ENCODE measurements at places on chromosomes 2 and 18.

DNA sequence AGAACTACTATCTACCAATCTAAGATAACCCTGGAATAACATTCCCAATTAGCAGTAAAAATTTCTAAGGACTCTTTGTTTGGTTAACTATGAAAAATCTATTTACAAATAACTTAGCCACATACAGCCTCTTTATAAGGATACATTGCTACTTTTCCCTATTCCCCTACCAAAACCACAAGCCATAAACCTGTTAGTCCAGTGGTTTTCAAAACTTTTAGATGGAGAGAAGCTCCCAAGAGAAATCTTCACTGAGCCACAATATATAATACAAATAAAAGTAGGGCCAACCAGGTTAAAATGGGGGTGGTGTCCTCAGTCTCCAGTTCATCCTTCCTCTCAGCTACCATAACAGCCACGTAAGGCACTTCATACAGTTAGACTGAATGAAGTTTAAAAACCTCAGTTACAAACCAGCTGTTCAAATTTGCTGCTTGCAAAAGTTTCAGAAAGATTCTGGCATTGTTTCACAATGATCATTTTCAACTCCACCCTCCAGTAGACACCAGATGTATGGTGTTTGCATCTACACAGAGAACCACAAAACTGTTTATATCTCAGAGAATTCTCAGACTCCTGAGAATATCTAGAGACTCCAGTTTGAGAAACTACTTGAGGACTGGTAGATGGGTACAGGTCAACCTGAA lies 26.0 kb downstream of the SOS1 start:
- peak; percentile 53 for DNase-seq

- DNase-seq: no peak
Observed at GRCh38 chr2:74066491-74067203, 81.1 kb downstream of the BOLA3 start.

DNA sequence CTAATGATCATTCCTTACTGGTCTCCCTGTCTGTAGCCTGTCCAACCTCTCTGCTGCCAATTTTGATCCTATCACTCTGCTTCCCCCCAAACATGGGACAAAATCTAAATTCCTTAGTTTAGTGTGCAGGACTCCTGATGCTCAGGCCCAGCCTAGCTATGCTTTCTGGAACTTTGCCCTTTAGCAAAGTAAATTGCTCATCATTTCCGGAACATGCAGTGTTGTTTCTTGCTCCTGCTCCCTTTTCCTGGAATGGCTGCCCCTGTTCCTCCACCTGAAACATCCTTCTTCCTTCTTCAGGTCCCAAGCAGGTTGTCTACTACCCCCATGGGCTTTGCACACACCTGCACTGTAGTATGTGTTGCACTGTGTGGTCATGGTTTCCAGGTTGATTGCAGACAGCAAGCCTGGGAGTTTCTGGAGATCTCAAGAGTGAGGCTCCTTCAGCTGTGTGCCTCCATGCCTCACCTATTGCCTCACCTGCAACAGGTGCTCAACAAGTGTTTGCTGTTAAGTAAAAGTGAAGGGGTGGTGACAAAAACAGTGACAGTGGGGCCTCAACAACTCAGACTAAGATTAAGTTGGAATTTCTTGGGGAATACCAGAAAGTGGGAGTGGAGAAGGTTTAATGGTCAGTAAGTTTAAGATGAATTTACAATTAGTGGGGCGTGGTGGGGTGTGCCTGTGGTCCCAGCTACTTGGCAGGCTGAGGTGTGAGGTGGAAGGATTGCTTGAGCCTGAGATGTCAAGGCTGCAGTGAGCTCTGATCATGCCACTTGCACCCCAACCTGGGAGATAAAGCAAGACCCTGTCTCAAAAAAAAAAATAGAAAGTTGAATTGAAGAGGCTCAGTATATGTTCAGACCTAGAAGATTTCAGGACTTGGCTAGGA lies 120.0 kb downstream of the DNAH6 start:
- DNase-seq: no peak

GRCh38 chr18:58862851-58863538 lies 1.7 kb upstream of the ZNF532 start:
- DNase-seq: no peak

DNA sequence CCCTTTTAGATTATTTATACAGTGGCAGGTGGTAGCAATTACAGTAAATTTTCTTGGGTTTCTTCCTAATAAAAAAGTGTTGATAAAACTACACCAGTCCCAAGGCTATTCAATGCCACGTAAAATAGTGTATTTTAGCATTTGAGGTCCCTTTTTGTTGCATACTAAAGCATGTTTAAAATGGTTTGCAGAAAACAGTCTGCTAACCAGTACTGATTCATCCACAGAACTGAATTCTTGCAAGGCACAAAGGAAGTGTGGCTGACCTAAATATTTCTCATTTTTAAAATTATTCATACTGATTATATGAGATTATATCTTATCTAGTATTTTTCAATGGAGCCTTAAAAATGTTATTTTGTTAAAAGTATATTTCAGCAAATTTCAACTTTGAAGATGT lies 98.1 kb downstream of the SMAD2 start:
- no peak for DNase-seq

DNA sequence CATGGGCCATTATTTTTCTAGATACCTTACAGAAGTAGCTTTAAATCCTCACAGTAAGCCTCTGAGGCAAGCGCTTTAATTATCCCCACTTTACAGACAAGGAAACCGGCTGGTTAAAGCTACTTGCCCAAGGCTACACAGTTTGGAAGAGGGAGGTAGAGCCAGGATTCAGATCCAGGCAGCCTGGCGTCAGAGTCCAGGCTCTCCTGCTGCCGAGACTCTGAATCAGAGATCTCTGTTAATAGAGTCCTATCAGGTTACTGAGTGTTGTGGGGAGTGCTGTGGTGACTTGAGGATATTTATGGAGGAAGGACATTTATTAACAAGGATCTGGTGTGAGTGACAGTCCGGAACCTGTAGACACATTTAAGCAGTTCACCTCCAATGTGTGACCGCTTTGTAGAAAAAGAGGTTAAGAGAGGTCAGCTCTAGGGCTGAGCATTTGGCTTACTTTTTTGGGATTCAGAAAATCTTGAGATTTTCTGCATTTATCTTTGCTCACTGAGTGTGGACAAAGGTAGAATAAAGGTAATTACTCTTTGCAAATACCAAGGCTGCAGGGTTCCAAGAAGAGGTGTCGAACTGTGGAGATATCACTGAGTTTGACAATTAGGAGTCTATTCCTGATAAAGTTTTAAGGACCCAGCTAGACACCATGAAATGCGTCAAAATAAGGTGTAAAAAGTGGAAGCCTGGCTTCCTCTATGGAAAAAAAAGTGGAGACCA lies 1.6 kb upstream of the CEP192 start:
- no peak for DNase-seq

GRCh38 chr2:205637320-205637602 lies 45.0 kb upstream of the NRP2 start:
- no peak for DNase-seq

DNA sequence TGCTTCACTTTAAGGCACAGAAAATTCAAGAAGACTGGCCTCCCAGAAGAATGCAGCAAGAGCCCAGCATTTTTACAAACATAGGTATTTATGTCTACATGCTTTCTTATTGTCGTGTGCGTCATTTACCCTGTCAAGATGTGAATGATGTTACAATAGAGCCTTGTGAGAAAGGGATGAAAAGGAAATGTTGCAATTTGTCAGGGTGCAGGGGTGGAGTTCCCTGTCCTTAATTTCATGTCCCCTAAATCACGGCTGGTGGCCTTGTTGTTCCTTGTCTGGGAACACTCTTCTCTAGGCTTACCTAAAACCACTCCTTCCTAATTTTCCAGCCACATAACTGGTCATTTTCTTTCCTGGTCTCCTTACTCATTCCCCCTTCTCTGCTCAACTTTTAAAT lies 194.2 kb downstream of the TXNL1 start:
- DNase-seq: no peak

- no peak for DNase-seq
Observed at GRCh38 chr18:12656605-12656937, 1.3 kb downstream of the SPIRE1 start.

DNA sequence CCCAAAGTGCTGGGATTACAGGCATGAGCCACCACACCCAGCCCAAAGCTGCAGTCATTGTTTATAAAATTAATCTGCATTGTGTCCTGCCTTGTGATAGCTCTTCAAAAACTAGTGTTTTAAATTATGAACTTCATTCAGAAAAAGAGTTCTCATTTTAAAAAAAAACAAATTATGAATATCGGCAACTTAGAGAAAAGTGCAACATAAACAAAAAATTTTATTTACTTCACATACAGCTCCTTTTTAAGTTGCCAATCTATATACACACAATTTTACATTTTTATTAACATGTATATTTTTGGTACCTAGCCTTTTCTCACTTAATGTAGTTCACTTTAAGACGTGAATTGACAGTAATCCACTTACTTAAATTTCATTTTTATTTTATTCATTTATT lies 46.9 kb downstream of the GEMIN6 start:
- no peak for DNase-seq

GRCh38 chr2:182368996-182369395 lies 57.8 kb downstream of the PDE1A start:
- no peak for DNase-seq

DNA sequence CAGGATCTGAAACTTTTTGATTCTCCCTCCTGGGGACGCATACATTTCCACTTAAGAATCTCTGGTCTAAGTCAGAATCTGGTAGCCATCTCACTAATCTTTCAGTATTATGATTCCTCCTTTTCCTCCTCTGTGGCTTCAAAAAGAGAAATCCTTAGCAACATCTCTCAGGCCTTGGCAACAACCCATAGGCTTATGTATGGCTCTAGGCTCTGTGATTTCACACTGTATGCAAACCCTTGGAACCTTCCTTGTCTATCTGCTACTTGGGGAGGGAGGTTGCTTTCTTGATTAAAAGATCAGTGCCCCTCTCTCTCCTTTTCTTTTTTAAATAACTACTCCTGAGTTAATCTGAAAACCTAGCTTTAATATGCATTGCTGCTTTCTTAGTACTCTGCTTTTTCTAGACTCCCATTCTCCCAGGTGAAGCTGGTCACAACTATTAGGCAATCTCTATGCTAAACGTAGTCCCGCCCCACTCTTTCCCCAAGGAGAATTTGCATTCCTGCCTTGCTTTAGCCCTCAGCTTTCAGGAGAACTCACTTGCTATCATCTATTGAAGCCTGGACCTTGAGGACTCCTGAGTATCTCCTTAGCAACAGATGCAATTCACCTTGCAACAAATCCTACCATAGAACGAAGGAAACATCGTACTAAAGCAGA lies 72.2 kb upstream of the L3MBTL4 start:
- no peak for DNase-seq

DNA sequence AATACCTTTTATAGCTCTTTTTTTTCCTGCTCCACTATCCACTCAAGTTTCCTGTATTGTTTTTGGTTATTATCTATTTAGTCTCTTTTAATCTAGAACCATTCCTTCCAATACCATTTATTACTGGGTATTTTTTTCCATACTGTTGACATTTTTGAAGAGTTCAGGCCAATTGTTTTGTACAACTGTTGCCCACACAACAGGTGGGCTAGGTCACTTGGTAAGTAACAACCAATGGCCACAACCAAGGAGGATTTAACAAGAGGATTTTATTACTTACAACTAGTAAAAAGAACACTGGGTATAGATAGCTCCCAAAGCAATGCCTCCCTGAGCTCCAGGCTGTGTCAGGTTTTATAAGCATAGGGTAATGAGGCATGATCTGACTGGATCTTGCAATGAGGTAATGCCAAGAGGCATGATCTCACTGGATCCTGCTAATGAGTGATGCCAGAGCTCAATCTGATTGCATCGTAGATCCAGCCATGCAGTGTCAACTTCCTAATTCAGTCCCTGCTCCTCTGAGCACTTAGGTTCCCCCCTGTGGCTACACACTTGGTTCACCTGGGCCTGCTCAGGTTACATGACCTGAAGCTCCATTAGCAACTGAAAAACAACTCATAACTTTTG lies 7.1 kb upstream of the CEP68 start:
- no peak for DNase-seq

DNA sequence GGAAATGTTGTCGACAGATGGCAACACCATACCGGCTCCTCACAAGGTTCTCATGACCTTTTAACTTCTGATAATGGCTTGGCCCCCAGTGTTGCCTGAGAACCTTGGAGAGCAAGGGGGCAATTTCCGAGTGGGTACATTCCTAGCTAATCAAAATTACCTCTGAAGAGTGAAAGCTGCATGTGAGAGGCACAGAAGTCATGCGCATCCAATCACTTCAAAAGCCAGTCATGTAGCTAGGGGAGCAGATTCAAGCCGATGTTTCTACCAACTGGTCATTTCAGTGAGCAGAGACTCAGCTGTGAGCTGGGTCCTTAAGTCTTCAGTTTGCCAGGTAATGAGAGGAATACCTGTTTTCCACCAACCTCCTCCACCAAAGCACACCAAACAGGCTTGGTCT lies 111.4 kb downstream of the LIPG start:
- no peak for DNase-seq

- no peak for DNase-seq
Observed at GRCh38 chr2:198322275-198322674, 517.9 kb downstream of the PLCL1 start.

GRCh38 chr2:223860809-223861738 lies 23.7 kb upstream of the AP1S3 start:
- no peak for DNase-seq

DNA sequence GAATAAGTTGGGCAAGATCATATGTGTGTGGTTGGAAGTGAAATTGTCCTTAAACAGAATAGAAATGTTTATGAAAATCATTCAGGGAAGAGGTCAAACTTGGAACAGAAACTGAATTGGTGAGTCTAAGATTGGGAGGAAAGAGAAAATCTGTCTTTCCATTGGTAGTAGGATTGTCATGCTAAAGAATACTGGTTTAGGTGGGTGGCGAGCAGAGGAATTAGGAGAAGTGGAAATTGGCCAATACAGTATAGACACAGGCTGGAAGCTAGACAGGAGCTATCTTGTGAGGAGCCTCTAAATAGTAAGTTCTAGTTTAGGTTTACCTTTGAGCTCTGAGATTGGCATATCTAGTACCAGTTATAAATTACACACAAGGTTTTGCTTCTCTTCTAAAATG lies 80.9 kb upstream of the KYNU start:
- DNase-seq: no peak

GRCh38 chr2:165120740-165121467 lies 82.9 kb downstream of the SCN3A start:
- DNase-seq: no peak

DNA sequence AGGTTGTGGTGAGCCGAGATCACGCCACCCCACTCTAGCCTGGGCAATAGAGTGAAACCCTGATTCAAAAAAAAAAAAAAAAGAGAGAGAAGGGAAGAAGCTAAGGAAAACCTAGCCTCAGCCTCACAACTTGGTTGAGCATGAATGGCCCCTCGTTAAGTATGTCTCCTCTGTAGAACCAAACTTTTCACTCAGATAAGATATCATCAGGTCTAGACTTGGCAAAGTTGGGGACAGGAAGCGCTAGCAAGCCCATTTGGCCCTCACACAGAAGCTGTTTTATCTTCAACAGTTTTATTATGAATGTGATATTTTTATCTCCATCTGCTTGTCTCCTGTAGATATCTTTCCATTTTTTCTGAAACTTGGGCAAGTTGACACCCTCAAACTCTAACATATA lies 3.5 kb upstream of the ASXL2 start:
- peak; percentile 65 for DNase-seq

DNA sequence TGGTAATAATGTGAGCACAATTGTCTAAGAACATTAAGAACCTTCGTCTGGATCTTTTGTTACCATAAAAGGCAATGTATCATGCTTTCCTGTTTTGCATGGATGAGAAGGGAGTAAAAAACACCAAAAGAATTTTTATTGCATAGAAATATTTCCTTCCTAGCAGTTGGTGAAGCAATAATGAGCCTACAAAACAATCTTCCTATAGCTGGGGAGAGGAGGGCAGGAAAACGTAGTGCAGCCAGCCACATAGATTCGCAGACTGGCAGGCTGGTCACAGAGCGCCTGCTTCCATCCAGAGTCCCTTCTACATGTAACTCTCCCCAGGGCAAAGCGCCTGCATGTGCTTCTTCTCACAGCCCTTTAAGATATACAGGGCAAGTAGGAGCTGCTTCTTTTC lies 190.4 kb downstream of the BABAM2 start:
- no peak for DNase-seq

Data from hematopoietic multipotent progenitor cell treated with erythropoietin and hydrocortisone succinate and interleukin-3 and kit ligand, for 8 days (in vitro differentiated cells).